ENCODE measurements at places on chromosomes 11 and 22.

DNA sequence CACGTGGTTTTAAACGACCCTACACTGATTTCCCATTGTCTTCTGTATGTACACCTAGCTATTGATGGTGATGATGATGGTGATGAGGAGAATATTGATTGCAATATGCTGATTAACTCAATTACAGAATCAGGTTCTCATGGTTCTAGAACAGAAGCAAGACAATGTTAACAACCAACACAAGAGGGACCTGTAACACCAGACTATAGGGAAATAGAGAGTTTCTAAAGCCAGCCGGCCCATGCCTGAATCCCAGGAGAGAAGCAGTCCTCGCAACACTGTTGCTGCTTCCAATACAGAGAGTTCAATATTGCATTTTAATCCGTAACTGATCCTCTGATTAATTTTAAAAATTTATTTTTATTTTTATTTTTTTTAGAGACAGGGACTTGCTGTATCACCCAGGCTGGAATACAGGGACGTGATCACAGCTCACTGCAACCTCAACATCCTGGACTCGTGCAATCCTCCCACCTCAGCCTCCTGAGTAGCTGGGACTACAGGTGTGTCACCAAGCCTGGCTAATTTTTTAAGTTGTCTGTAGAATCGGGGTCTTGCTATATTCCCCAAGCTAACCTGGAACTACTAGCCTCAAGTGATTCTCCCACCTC, 22.2 kb upstream of the UBASH3B start:
- DNase-seq: no peak

GRCh38 chr22:17648569-17648968, 10.0 kb downstream of the BCL2L13 start:
- no peak for DNase-seq

DNA sequence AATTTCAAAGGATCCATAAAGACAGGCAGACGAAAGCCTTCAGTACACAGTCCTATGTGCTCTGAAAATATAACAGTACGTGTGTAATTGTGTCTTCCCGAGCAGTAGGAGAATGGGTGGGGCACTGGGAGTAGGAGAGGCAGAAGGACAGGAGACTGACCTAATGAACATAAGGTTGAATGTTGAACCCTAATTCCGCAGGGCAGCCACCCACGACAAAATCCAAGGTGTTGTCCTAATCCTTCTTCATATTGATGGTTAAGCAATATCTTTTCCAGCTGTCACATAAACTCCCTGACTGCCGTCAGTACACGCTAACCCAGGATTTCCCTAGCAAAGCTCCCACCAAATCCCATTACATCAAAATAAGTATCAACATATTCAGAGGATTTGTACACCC, 34.5 kb downstream of the SPATA19 start:
- no peak for DNase-seq

GRCh38 chr11:19173004-19173689, 28.6 kb downstream of the CSRP3 start:
- no peak for DNase-seq

DNA sequence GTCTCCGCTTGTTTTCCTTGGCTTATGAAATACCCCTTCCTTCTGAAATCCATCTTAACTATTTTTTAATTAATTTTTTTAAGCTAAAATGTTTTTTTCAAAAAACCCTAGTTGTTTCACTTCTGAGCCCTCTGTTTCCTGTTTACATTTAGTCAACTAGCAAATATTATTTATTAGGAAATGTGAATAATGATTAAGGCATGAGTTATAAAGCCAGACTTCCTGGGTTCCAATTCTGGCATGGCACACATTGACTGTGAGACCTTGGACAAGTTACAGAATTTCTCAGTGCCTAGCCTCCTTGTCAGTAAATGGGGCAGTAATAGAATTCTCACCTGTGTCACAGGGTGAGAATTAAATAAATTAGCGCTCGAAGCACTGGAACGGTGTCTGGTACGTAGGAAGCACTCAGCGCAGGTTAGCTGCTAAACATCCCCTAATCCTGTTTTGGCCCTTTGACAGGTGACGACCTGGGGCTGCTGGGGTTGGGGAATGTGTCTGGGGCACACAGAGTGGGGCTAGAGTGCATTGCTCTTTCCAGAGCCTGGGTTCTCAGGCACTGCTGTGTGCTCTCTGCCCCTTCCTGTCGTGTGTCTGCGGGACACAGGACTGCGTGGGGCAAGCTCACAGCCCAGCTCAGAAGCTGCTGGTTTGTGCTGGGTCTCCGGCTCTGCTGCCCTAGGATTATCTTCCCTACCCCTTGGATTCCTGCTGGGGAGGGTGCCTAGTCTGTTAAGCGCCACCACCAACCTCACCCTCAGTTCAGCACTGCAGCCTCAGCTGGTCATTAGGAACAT, 13.1 kb downstream of the PANX1 start:
- DNase-seq: no peak

DNA sequence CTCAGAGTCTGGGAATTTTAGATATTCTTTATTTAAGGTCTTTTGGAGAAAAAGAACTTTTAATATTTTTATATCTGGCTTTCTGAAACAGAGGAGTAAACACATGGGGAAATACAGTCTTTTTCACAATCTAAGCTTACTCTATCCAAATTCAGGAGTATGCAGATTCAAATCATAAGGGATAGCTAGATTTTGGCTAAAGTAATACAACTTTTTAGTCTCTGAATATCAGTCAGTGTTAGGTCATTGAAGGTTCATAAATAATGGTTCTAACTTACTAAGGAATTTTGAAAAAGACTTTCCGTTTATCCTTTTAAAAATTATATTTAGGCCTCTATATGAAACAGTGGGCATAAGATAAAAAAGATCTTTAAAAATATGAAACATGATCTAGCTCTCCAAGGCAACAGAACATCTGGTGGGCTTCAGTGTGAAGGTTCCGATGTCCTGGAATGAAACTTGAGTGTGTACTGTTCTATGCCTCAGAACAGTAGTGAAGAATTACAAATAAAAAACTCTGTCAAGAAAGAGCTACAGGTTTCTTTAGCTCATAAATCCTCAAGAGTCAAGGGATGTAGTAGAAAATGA, 165.2 kb upstream of the PDGFD start:
- no peak for DNase-seq

GRCh38 chr11:61707574-61707973, 27.4 kb downstream of the DAGLA start:
- no peak for DNase-seq

- no peak for DNase-seq
Measured at GRCh38 chr11:75184757-75185425, 34.0 kb downstream of the SLCO2B1 start.

DNA sequence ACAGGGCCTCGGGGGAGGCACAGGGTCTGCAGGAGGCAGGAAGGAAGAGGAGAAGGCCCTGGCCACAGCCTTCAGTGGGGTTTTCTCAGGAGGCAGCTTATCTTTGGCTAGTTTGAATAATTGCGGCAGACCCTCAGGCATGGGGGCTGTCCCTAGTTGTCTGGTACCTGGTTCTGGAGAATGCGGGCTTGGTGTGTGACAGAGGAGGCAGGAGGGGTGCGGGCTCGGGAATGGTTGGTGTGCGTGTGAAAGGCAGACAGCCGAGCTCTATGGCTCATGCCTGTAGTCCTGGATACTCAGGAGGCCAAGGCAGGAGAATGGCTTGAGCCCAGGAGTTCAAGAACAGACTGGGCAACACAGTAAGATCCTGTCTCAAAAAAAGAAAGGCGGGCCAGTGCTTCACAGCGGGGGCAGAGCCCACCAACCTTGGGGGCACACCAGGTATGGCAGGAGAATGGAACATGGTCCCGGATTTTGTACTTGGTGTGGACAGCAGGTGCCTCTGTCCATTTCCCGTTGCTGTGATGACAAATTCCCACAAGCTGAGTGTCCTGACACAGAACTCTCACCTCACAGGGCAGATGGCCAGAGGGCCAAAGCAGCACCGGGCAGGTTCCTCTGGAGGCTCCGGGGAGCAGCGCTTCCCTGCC, 640.6 kb downstream of the TBC1D22A start:
- no peak for DNase-seq

GRCh38 chr11:47152953-47153950, 23.4 kb downstream of the ARFGAP2 start:
- peak; percentile 92 for DNase-seq

DNA sequence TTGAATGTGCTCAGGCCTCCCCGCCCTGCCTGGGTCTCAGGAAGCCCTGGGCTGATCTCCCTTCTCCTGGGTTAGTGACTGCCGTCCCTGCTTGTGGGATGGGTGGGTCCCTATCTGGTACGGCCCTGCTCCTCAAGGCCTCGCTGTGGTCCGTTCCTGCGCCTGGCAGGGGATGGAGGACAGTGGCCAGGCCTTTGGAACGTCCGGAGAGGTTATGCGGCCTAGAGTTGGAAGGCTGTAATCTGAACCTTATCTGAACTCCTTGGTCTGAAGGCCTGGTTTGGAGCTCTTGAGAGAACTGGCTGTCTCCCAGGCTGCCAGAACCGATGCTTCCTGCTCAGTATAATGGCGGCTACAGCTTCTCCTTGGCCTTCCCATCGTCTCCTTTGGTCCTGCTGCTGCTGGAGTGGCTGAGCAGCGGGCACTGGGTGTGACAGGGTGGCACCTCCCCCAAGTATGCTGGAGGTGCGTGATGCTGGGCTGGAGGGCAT, 72.8 kb downstream of the FLI1 start:
- DNase-seq: peak; percentile 75

- no peak for DNase-seq
Measured at GRCh38 chr11:45333001-45333971, 47.1 kb upstream of the SYT13 start.

DNA sequence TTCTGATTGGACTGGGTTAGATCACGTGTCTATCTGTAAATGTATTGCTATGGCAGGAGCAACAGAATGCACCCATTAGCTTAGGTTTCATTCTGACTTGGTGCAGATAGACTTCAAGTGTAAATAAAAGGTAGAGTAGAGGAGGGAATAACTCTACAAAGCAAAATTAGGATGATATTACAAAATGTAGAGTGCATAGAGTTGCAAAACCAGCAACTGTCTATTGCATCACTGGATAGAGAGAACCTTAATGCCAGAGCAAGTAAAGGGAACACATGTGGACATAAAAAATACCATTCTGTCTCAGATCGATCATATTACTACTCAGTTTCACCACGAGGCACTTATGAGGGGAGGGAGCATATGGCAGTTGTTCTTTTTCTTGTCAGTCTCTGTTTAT, 22.0 kb upstream of the CAT start:
- DNase-seq: no peak

DNA sequence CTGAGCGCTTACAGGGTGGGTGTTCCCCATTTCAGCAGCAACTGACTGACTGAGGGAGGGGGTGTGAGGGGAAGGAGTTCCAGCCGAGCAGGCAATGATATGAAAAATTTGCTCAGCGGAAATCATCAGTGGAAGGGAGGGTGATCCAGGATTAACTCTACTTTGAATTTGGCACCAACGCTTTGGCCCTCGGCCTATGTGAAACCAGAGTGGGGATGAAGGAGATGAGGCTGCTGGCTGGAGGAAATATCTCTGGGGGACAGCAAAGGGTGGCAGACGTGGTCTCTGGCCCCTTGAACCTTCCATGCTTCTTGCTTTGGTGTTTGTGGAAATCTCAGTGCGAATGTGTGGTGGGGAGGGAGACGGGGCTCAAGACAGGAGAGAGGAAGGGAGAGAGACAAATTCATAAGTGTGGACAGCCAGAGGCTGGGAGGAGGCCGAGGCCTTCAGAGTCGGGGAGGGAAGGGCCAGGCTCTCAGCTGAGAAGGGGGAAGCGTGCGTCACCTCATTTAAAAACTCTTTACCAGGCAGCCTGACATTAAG, 83.6 kb downstream of the FDX1 start:
- DNase-seq: peak; percentile 69

DNA sequence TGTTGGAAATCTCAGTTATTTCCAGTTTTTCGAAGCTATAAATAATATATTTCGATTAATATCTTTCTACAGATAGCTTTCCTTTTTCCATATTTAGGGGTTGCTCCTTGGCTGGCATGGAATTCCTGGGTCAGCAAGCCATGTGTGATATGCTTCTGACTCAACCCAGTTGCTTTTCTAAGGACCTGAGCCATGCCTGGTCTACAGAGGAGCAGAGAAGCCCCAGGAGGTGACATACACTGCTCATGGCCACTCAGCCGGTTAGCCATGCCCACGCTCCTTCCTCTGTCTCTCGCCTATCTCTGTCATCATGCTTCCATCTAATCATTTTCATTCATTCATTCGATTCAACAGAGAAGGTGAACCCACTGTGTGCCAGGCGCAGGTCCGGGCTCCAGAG, 23.2 kb upstream of the PDGFB start:
- no peak for DNase-seq

GRCh38 chr11:79414644-79415317, 26.0 kb downstream of the TENM4 start:
- peak; percentile 61 for DNase-seq

GRCh38 chr11:69644071-69644961, 3.4 kb downstream of the CCND1 start:
- peak; percentile 87 for DNase-seq

- peak; percentile 92 for DNase-seq
Measured at GRCh38 chr22:32801537-32802236, at the start of gene TIMP3. TSS of gene TIMP3 (plus strand) at chr22:32801705. CDS start at chr22:32802002, 297 bp downstream.

- DNase-seq: no peak
Measured at GRCh38 chr22:46076651-46077339, 73.5 kb upstream of the PPARA start.

DNA sequence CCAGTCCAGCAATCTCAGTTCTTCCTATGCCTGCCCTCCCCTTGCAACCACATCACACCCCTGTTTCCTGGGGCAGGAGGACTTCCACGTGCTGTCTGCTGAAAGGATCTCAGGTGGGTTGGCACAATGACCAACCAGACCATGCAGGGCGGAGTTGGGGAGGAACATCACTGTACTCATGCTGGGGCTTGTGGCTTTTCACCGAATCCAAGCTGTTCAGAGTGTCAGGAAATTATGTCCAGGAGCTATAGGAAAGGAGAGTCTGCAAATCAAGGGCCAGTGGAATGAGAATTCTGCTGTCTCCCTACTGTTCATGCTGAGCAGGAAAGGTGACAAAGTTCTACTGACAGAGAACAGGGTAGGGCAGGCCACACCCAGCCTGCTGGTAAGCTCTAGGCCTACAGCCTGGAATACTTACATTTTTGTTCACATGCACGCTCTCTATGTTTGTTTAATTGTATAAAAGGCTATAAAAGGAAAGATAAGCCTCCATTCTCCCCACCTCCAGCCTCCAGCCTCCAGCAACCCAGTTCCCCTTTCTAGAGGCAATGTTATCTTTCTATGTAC, 1.7 kb upstream of the PLAAT2 start:
- no peak for DNase-seq

- no peak for DNase-seq
Measured at GRCh38 chr22:22705328-22706100, 61.1 kb downstream of the GGTLC2 start.

- DNase-seq: no peak
Measured at GRCh38 chr11:107592231-107592590, 1.3 kb downstream of the ELMOD1 start.

GRCh38 chr22:42500836-42501179, 18.8 kb downstream of the RRP7A start:
- DNase-seq: no peak

DNA sequence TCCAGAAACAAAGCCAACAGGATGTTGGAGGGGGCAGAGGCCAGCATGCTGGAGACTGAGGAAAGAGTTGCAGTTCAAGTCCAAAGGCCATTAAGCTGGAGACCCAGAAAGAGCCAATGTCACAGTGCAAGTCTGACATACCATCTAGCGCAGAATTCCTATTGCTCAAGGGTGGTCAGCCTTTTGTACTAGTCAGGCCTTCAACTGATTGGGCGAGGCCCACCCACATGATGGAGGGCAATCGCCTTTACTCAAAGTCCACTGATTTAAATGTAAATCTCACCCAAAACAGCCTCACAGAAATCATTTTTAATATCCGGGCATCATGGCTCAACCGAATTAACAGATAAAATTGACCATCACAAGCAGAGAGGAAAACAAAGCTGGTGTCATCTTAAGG, 113.9 kb downstream of the RCN1 start:
- no peak for DNase-seq

- no peak for DNase-seq
Measured at GRCh38 chr11:95845167-95845566, 54.9 kb downstream of the CEP57 start.
